IPS-NIHi11 (cell line): ENCODE measurements at places on chromosomes 16 and 17.

DNA sequence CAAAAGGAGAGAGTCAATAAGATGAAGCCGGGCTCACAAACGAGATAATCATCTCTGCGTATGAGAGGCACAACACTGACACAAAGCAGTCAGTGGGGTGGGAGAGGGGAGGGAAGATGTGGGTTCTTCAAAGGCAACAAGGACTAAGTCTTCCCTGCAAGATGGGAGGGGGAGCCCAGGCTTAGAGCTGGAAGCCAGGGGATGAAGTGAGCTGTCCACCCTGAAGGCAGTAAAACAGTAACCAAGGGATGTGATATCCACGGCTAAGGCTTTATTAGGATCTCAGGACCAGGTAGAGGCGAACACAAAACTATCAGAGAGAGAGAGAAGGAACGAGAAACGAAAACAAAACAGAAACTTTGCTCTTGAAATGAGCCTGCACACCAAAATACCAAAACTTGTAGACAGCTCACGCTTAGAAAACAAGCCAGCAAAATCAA is 115.9 kb downstream of the DYNLRB2 start:
- no peak for DNase-seq

GRCh38 chr16:31273187-31273586 is 13.4 kb downstream of the ITGAM start:
- DNase-seq = no peak

- no peak for DNase-seq
Observed at GRCh38 chr16:53707671-53708070, 3.7 kb downstream of the FTO start.

DNA sequence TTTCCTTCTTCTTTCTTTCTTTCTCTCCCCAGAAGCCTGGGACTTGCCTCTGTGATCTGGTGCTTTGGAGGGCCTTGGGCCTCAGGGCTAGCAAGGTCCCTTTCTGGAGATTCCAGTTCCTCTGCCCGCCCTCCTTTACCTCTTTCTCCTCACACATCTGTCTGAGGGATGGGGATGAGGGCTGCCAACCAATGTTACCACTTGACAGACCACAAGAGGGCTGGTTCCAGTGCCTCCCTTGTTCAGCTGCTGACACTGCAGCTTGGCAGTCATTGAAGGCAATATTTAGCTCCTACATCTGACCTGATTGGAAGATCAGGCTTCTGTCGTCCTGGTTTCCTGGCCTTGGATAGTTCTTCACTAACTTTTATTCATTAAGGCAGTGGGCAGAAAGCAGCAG is 3.6 kb upstream of the ZNF652 start:
- DNase-seq = peak; percentile 52

DNA sequence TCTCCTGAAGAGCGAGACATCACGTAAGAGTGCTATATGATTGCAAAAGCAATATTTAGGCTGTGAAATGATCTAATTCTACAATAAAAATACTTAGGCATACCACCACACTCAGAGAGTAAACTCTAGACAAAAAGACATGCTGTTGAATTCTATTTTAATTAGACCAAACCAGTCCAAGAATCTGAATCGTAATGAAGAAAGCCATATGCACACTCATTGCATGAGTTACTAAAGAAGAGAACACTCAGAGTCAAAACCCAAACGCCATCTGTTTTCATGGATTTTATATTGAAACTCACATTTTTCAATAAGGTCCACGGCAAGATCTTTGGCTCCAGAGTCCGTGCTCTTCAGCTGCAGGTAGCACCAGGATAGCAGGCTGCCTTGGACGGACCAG is 65.2 kb downstream of the ZZEF1 start:
- DNase-seq = no peak

DNA sequence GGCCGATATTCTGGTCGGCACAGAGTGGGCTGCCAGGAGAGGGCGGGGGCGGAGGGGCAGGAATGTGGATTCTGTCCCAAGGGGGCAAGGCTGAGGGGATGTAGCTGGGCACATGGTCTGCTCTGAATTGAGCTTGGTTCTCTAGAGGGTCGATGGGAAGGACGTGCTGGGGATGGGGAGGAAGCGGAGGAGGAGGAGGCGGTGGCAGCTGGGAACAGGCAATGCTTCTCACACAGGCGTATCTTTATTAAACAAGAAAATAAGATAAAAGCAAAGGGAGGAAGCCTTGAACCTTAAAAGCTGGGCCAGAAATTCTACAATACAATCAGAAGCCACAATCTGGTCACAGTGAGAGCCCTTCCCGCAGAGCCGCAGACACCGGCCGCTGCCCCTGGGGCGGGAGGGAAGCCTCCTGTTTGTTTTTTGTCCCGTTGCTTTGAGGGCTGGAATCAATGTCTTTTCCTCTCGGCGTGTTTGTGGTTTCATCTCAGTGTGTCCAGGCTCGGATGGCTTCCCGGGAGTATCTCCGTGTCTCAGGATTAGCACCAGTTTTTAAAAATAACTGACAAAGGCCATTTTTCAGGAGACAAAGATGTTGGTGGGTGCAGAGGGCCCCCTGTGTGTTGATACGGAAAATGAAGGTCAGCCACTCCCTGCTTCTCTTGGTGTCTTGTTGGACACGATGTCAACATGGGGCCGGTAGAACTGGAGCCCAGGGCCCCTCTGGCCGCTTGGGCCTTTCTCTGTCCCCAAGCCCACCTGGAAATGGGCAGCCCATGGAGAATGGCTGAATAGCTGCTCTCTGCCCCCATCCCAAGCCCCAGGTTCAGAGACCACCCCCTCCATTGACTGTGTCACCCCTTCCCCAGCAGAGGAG is 12.3 kb upstream of the SLC7A5 start:
- DNase-seq = no peak

DNA sequence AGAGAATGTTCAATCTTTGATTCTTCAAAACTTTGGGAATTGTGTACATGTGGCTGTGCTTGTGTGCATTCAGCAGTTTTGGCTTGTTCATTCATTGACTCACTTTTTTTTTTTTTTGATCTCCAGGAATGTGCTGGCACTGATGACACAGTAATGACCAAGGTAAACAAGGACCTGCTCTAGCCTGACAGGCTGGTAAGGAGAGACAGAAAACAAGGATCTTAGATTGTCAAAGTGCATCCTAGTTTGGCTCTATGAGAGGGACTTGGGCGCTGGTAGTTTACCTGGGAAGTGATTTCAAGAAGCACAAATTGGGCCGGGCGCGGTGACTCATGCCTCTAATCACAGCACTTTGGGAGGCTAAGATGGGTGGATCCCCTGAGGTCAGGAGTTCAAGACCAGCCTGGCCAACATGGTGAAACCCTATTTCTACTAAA is 233.1 kb upstream of the WSCD1 start:
- no peak for DNase-seq

DNA sequence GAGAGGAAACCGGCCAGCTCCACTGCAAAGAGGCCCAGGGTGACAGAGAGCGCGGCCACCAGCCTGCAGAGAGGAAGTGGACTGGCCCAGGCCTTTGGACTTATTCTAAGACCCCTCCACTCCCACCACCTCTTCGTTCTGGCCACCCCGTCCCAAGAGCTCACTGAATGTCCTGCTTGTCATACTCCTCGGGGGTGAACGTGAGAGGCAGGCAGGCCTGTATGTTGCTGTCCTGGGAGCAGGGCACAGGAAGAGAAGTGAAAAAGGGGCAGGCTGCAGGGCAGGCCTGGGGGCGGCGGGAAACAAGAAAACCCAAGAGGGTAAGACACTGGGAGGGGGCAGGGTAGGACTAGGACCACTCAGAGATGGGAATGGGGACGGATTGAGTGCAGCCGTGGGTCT is 384 bp downstream of the TMEM107 start:
- DNase-seq = no peak

DNA sequence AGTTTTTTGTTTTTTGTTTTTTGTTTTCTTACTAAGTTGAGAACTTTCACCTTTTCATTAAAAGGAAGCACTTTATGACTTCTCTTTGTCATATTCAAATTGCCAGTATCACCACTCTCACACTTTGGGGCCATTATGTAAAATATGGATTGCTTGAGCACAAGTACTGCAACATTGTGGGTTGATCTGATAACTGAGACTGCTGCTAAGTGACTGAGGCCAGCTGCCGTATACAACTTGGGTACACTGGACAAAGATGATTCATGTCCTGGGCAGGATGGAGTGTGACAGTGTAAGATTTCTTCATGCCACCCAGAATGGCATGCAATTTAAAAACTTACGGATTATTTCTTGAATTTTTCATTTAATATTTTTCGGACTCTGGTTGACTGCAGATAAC is 7.8 kb downstream of the TTC19 start:
- DNase-seq = no peak

GRCh38 chr16:78599271-78599670 is 499.8 kb downstream of the WWOX start:
- no peak for DNase-seq

GRCh38 chr17:74049967-74050458 is 153.5 kb upstream of the RPL38 start:
- DNase-seq = no peak

DNA sequence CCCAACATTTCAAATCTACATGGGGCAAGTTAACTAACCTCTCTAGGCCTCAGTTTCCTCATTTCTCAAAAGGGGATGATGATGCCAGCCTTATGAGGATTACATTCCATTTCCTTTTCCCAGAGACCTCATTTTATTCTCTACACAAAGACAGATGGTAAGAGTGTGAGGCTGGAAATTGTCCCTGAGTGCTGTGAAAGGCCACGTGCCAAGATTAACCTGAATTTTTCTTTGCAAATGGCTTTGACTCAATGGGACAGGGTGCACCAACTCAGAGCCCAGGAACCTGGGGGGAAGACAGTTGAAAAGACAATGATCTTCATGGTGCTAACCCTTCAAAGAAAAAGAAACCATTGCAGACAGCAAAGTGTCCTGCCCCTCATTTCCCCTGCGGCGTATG is 332.8 kb downstream of the TMEM114 start:
- no peak for DNase-seq

DNA sequence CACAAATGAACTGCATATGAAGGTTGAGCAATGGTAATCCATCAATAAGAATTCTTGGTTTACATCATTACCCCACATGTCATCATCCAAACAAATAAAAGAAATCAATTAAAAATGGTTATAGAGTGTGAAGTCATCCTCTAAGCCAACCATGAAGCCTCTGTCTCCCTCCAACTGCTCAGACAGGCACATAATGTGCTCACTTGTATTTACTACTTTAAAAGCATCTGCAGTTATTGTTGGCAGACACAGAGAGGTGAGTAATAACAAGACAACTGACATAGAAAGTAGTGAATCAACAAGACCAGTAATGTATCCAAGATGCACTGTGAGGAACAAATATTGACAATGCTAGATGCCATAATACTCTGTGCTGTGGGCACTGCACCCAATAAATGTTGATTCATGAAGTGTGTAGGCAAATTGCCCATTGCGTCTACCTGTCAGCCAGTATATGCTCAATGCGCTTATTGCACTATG is 20.0 kb downstream of the ADAMTS18 start:
- no peak for DNase-seq

- DNase-seq = no peak
Observed at GRCh38 chr16:3135126-3135715, 392 bp downstream of the ZNF213 start.

DNA sequence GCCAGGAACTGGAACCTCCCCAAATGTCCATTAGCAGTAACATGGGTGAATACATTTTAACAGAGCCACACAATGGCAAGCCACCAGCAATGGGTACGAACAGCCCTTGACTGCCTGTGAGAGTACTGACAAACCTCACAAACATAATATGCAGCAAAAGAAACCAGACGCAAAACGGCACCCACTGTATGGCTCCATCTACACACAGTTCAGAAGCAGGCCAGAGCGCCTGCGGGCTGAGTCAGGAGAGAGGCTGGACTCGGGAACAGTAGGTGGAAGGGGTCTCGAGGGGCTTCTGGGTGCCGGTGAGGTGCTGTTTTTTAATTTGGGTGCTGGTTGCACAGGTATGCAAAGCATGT is 77.4 kb upstream of the TOB1 start:
- DNase-seq = no peak

- no peak for DNase-seq
Observed at GRCh38 chr16:87878704-87879103, 9.4 kb upstream of the SLC7A5 start.

DNA sequence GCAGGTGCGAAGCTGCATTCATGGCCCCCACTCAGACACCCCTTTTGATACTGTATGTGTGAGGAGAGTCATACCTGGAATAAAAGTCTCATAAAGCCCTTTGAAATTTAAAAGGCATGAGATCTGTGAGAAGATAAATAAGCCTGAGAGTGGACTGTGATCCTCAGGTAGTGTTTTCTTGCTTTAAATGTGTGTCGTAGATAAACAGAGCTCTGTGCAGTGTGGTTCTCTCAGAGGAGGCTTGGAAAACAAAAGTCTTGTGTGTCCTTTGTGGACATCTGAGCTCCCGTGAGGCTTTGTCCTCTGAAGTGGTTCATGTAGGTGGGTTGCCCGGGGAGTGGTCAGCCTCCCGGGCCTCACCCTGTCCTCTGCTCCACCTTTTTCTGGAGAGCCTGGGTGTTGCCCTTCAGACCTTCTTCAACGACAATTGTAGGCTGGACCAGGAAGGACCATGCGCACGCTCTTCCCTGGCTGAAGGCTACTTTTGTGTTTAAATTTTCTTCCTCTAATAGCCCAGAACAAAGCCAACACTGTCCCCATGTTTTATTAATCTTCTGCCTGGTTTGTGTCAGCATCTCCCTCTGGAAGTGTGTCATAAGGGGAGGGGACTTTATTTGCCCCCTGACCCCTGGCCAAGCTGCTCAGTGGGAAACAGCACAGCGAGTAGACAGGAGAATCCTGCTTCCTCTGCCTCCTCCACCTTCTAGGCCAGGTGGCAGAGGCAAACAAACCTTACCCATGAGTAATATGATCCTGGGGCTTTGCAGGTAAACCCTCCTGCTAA is 151.2 kb downstream of the MSI2 start:
- peak; percentile 36 for DNase-seq

- DNase-seq = no peak
Observed at GRCh38 chr16:68197250-68197649, 38.7 kb downstream of the ESRP2 start.

DNA sequence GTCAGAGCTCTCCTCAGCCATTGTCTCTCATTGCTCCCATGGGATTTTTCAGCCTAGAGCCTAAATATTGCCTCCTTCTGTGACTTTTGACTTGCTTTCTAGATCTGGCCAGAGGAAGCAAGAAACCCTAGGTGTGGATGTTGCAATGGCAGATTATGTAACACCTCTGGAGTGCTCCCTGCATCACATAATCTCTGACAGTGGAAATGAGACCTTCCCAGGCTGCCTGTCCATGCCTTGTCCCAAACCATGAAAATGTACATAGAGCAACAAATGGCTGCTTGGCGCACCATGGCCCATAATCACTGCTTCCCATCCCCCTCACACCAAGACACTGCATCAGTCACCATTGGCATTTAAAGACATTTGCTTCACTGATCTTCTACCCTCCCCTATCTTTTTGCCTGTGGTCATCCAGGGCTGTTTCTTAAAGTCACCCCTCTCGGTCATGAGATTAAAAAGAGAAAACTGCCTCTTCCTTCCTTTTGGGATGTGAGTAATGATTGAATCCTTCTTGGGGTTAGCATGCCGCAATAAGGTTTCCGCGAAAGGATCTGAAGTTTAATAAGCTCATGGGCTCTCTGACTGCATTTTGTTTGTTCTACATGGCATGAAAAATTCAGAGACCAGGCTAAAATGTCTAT is 34.2 kb upstream of the CCL2 start:
- DNase-seq = no peak

- DNase-seq = no peak
Observed at GRCh38 chr16:21638573-21638975, 13.8 kb downstream of the IGSF6 start.

GRCh38 chr16:47753659-47754058 is 292.5 kb downstream of the PHKB start:
- DNase-seq = no peak
